ENCODE measurements at places on chromosomes 3 and 15.

GRCh38 chr3:38084334-38085310 lies 45.6 kb downstream of the DLEC1 start:
- peak; percentile 51 for DNase-seq

DNA sequence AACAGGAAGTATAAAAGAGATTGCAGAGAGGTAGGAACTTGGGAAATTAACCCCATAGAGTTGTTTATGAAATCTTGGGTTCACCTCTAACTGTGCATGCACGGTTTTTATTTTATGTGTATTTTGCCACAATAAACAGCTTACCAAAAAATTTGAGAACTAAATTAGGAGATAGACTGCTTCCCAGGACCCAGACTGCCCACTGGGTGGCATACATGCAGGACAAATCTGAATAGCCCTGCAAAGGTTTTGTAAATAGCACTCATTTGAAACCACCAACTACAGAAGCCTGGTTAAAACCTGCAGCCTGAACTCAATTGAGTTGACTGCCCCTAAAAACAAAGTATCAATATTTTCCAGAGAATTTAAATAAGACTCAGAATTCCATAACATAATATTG lies 96.4 kb upstream of the SLCO2A1 start:
- DNase-seq = peak; percentile 16

GRCh38 chr15:65292938-65293518 lies 2.8 kb upstream of the RNU5A-1 start:
- no peak for DNase-seq

GRCh38 chr15:75104804-75105557 lies 81.6 kb downstream of the PPCDC start:
- DNase-seq = peak; percentile 99

DNA sequence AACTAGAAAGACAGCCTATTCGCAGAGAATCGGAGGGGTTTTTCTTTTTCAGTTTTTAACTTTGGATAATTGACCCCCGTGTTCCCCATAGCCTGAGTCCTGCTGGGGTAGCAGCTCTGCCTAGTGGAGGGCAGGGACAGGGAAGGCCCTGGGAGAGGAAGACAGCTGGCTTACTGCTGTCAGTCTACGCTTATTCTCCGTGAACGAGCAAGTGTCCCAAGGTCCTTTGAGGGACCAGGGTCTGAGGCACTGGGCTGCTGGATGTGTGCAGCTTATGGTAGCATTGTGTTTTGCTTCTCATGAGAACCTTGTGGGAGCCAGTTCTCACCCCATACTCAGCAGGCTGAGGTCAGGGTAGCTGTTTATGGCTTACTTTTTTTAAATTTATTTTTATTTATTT lies 3.0 kb downstream of the LIMD1 start:
- no peak for DNase-seq

GRCh38 chr3:129644836-129645235 lies 38.4 kb upstream of the PLXND1 start:
- no peak for DNase-seq

- no peak for DNase-seq
Observed at GRCh38 chr15:87118435-87118834, 1038.8 kb downstream of the AGBL1 start.

- DNase-seq = peak; percentile 55
Observed at GRCh38 chr3:69178838-69179739, 56.7 kb upstream of the LMOD3 start.

GRCh38 chr3:134752761-134753461 lies 42.1 kb upstream of the EPHB1 start:
- no peak for DNase-seq

GRCh38 chr3:10599444-10599843 lies 94.1 kb upstream of the ATP2B2 start:
- no peak for DNase-seq

DNA sequence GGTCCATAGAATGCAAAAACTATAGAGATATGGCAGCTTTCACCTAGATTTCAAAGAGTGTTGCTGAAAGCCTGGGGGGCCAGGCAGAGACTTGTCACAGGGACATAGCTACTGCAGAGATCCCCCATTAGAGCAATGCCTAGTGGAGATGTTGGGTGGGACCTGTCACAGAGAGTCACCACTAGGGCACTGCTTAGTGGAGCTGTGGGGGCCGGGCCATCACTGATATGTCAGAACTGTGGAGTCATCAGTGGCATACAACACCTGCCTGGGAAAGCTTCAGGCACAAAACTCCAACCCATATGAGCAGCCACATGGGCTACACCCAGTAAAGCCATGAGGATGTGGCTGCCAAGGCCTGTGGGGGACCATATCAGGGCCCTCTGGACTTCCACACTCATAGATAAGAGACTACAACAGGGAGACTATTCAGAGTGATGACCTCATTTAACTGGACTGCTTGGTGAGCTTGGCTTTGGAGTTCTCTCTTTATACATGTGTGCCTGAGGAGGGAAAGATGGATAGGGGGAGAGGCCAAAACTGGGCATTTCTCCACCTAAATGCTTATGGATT lies 176.3 kb downstream of the ZNF621 start:
- no peak for DNase-seq

- DNase-seq = no peak
Observed at GRCh38 chr3:10219737-10220136, 28.5 kb upstream of the TATDN2 start.

DNA sequence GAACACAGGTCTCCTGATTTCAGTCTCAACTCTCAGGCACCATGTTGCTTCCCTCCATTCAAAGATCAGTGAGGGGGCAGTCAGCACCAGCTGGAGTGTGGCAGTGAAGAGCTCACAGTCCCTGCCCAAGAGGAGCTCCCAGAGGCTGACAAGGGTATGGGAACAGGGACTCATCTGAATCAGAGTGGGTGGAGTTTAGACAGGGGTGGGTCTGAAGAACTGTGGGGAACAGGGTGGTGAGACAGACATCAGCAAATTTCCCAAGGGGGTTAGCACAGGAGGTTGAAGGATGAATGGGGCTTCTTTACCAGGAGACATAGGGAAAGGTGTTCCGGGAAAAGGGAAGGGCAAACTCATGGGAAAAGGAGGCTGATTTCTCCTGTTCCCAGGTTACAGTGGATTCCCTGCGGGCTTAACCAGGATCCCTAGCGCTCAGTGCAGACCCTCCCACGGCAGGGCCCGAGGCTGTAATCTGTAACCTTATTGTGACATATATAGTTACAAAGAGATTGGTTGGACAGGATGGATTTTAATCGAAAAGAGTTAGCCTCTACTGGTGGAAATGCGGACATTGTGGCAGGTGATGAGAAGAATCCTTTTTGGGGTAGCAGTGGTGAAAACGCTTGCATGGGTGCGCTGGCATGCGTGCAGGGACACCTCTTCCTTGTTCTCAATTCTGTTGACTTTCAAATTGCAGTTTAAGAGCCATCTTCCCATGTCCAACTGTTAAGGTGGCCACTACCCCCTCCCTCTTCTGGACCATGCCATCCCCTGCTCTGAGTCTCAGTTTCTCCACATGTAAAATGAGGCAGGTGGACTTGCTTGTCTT lies 160.3 kb downstream of the SMAD6 start:
- no peak for DNase-seq

DNA sequence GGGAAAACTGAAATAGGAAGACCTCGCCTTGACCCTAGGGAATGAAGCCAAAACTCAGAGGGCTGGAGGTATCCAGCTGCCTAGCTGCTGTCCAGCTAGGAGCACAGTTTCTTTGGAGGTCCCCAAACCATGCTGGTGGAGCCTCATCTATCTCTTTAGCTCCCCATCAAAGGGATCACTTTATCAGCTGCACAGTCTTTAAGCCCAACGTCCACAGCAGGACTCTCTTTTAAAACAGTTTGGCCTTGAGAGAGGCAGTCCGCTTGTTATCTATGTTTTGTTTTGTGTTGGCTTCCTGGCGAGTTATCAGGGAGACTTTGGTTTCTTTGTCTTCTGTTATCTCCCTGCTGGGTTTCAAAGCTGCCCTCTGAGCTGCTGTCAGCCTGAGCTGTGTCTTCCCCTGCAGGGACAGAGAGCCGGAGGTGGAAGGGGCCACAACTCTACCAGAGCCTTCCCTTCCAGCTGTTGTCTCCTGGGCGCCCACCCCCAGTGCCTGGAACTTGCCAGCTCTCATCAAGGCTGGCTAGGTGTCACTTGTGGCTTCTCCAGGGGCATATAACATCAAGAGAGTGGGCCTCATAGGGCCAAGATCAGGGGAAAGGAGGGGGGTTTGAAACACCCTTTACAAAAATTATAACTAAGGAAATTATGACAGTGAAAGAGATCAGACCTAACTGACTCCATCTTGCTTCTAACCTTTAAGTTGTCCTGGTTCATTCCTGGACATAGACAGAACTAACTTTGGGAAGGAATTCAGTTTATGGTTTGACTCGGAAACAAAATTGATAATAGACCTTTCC lies 61.4 kb upstream of the C15orf39 start:
- DNase-seq = peak; percentile 32

GRCh38 chr3:13500133-13500885 lies 20.2 kb downstream of the HDAC11 start:
- peak; percentile 13 for DNase-seq

GRCh38 chr3:189272500-189273119 lies 100.8 kb downstream of the TPRG1 start:
- DNase-seq = no peak

- DNase-seq = no peak
Observed at GRCh38 chr3:8724108-8724752, 9.4 kb upstream of the CAV3 start.

GRCh38 chr3:130786306-130786705 lies 39.7 kb upstream of the PIK3R4 start:
- DNase-seq = no peak

GRCh38 chr15:22231603-22232002 lies 151.3 kb downstream of the OR4M2 start:
- DNase-seq = no peak

- no peak for DNase-seq
Observed at GRCh38 chr15:65337436-65338070, 33.1 kb downstream of the RNU5B-1 start.

DNA sequence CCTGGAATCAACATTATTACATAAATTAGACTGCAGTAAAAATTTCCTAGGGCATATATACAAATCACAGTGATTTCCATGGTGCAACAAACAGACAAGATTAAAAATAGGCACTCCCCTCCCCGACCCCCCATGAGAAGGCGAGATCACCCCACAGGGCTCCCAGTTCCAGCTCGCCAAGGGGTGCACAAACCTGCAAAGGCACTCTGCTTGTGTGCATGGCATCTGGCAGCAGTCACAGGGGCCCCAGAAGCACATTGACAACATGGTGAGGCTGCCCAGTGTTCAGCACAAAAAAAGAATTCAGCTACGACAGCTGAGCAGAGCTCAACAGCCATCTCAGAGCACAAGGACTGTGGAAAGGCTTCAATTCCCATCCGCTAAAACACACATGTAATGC lies 19.2 kb upstream of the CERS3 start:
- DNase-seq = no peak

DNA sequence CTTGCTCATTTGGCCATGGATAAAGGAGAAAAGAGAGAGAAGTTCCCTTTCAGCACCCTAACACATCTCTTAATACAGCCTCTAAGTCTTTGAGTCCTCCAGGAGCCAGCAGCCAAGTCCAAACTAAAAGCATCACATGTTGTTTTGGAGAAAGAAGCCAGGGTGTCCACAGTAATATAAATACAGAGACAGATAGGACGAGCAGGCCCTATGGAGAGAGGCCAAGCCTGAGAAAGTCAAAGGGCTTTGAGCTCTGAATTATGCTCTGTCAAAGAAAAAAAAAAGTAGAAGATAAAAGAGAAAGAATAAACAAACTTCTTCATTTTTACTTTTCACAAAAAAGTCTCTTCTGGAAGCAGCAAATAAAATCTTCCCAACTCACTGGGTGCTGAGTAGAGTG lies 92.4 kb upstream of the THBS1 start:
- no peak for DNase-seq

DNA sequence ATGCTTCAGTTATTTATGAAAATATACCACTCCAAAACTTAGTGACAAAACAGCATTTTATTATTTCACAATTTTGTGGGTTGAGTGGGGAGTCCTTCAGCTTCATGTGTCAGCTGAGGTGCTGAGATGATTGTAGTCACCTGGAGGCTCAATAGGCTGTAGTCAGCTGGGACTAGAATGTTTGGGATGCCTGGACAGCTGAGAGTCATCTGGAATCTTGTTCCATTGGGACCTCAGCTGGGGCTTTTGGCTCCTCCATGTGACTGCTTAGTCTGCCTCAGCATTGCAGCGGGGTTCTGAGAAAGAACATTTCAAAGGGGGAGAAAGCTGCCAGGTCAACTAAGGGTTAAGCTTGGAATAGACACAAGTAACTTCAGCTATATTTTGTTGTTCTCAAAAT lies 13.4 kb downstream of the STT3B start:
- DNase-seq = peak; percentile 74

GRCh38 chr15:59420986-59421618 lies 16.9 kb upstream of the FAM81A start:
- peak; percentile 64 for DNase-seq

DNA sequence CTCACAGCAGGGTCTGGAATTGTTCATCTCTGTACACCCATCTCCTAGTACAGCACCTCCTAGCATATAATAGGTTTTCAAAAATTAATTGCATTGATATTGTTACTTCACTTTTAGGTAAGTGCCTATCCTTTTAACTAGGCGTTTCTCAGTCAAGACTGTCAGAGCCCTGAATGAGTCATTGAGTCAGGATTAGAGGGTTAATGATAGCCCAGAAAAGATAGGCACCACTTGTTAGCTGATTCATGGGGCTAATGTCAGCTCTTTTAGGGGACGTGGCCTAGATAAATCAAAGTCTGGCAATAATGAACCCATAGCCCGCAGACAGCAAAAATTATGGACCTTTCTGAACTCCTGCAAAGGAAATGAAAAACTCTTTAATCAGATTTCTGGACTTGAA lies 42.9 kb downstream of the TIMP4 start:
- DNase-seq = no peak

DNA sequence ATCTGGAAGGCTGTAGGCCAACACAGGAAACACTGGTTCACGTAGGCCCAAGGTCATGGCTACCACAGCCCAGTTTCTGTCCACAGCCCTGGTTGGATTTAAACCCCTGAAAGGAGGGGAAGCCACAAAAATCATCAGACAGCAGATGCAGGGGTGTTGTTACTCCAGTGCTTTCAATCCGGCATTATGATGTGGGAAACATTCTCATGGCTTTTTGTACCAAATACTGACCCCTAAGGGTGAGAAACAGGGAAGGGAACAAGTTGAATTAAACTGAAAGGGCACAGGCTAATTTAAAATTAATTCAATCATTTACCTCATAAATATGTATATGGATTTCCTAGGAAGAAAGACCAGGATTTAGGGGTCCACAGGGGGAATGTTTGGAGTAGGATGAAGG lies 375.6 kb downstream of the CTNNB1 start:
- peak; percentile 6 for DNase-seq

GRCh38 chr3:48356419-48356818 lies 15.6 kb upstream of the FBXW12 start:
- DNase-seq = no peak

GRCh38 chr3:39415983-39416382 lies 9.5 kb downstream of the RPSA start:
- DNase-seq = no peak

GRCh38 chr3:127152684-127153505 lies 40.0 kb upstream of the PRR23E start:
- no peak for DNase-seq

Data from cardiac fibroblast (primary cell).